Muscle of arm (tissue), 14 donors: ENCODE measurements at places on chromosomes 12 and 14.

- peak; percentile 24 for DNase-seq
Measured at GRCh38 chr12:76863005-76863670, 15.7 kb downstream of the CSRP2 start.

- no peak for DNase-seq
Measured at GRCh38 chr12:53890081-53890480, 48.5 kb upstream of the HOXC13 start.

DNA sequence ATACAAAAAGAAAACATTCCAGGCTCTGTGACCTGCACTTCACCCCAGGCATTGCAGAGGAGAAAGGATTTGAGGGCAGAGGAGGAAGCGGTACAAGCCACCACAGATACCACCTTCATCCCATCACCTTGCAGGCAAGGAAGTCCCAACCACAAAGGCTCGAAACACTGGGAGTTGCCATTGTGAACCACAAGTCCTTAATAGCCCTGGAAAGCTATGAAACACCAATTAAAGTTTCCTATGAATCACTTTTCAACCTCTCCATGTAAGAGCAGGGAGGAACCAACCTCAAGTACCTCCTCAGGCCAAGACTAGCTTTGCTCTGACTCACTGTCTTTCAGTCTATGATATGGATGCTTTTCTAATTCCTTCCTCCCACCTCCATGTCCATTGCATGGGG is 27.0 kb downstream of the MAP3K9 start:
- no peak for DNase-seq

DNA sequence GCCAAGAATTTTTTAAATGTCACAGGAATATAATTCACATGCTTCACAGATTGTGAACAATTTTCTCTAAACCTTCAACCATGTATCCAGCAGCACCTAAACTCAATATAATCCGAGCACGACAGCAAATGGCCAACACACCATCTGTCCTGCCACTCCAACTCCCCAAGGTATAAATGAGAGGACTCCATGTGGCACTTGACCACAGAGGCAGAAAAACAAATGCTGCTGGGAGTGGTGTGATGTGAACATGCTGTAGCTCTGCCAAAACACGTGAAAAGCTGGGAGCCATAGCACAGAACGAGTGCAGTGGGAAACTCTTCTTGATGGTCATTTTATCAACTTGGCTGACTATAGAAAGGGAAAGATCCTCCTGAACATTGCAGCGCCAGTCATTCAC is 70.9 kb downstream of the LLPH start:
- no peak for DNase-seq

DNA sequence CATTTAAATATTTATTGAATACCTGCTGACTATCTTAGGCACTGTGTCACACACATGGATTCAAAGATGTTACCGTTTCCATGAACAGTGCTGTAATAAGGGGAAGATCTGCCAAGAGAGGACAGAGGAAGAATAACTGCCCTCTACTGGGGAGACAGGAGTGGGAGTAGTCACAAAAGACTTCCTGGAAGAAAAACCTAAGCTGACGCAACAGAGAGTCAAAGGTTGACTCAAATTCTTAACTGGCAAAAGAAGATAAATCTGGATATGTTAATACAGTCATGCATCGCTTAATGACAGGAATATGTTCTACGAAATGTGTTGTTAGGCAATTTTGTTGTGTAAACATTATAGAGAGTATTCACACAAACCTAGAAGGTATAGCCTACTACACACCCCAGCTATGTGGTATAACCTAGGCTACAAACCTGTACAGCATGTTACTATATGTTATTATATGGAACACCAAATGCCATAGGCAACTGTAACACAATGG is 51.5 kb downstream of the DCAF5 start:
- DNase-seq = peak; percentile 21

GRCh38 chr14:59354666-59355065 is 110.5 kb downstream of the GPR135 start:
- no peak for DNase-seq

DNA sequence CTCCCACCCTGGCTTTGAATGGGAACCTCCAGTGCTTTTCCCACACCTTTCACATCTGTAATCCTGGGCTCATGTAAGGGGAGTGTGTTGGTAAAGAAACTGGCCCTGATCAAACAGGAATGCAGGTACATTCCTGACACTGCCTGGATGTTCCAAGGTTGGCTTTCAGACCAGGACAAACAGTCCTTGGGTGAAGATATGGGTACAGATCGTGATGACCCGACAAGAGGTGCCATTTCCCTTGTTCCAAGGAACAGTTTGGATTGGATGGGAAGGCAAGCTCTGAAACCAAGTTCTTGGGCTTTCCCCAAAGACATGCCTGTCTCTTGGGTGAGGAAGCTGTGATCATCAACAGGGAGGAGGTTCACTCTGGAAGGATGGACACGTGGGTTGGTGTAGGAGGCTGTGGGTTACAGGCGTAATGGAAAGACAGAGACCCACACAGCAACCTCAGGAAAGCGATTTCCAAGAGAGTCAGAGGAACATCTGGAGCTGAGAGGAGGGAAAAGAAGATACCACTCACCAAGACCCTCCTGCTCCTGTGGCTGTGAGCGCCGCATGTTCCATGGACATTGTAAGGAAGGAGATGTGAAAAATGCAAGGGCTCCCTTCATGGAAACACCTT is 26.4 kb downstream of the VDR start:
- DNase-seq = no peak

GRCh38 chr14:38910092-38910491 is 192.9 kb downstream of the SEC23A start:
- DNase-seq = no peak

- DNase-seq = no peak
Measured at GRCh38 chr12:49296034-49296835, 1.3 kb downstream of the PRPH start.

- DNase-seq = no peak
Measured at GRCh38 chr12:114894076-114894475, 210.1 kb upstream of the TBX3 start.

DNA sequence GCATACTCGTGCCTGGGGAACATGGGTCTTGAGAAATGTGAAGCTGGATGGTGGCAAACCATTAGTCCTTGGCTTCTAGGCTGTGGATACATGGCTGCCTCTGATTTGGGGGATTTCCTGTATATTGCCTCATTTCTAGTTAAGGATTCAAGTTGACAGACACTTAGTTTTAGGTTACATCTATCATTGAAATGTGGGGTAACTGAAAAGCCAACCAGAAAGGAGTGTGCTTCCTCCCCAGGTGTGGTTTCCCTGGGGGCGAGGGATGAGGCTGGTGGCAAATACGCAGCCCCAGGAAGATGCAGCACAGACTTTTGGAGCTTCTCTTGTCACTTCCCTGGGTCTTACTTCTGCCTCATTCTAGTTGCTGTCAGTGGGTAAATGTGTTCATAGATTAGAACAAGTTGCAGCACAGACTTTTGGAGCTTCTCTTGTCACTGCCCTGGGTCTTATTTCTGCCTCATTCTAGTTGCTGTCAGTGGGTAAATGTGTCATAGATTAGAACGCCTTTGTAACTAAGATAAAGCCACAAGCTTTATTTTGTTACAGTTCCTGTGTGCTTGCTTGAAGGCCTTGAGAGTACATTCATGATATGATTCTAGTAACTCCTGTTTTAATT is 85.1 kb downstream of the BORCS5 start:
- DNase-seq = no peak

DNA sequence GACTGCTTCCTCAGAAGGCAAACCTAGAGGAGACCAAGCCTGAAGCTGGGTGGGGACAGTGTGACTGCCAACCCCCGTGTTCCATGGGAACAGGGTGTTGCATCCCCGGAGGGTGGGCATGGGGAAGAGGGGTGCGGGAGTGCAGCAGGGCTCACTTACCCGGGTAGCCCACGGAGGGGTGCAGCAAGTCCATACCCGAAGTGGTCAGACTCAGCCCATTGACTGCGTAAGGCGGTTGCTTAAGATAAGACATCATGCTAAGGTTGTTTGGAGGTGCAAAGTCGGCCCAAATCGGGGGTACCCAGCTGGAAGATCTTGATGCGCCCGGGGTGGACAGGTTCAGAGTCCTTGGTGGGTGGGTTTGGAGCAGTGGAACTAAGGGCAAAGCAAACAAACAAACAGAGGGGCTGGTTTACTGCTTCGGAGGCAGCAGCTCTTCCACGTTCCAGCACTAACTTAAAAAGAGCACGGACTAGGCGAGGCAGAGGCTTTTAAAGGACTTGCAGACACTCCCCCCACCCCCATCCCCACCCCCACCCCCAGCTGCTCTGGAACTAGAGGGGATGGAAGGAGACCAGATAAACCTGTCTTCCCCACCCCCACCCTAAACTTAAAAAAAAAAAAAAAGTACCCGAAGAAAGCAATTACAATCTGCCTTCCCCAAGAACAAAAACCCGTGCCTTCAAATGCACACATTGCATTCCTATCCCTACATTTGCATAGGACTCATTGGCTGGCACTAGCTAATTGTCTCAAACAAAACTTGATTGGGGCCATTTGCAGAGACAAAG is 4.9 kb downstream of the OTX2 start:
- no peak for DNase-seq

- DNase-seq = no peak
Measured at GRCh38 chr12:105835580-105836241, 303.0 kb downstream of the NUAK1 start.

GRCh38 chr12:11687528-11687927 is 38.1 kb downstream of the ETV6 start:
- no peak for DNase-seq

- no peak for DNase-seq
Measured at GRCh38 chr14:66249544-66249943, 236.6 kb upstream of the CCDC196 start.

DNA sequence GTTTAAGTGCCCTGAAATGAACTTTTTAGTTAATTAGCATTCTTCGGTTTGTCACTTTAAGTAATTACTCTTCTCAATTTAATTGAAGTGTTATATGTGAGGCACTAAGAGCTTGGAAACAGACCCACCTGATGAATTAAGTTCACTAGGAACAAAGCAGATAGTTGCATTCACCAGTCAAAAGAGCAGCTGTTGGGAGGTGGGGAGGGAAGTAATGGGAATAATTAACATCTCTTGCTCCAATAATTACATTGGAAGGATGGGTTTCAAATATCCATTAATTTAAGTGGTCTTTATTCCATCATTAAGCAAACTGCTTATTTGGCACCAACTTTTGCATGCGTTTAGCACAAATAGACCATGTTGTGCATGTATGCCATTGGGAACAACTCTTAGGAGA is 667.2 kb downstream of the GALC start:
- no peak for DNase-seq

GRCh38 chr12:106118-106591 is 39.6 kb downstream of the IQSEC3 start:
- no peak for DNase-seq

DNA sequence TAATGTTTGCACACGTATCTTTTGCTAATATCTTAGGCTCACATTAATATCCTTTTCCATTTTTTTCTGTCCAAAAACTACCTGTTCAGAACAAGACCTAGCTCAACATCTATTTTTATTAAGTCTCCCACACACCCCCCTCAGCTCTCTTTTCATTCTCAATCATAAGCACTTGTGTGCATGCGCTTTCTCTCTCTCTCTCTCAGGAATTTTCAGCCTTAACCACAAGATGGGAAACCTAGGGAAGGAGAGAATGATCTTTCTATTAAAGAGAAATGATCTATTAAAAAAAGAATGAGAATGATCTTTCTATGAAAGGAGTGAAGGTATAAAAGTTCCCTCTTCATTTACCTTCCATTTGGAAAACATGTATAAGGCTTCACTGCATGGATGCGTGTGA is 39.7 kb upstream of the AP4S1 start:
- DNase-seq = no peak

DNA sequence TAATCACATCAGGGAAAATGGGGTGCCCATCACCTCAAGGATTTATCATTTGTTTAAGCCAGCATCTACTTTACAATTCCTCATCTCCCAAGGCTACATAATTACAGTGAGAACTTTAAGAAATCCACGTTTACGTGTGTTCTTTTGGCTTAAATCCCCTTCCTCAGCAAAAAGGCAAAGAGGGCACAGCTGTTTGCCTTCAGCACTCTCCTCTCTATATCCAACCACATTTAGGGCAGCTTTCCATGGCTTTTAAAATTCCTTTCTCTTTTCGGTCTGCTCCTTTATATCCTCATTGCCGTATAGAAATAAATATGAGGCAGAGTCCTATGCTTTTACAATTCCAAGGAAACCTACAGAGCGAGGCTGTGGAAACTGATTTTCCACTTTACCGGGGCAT is 175.9 kb downstream of the EMP1 start:
- DNase-seq = no peak

DNA sequence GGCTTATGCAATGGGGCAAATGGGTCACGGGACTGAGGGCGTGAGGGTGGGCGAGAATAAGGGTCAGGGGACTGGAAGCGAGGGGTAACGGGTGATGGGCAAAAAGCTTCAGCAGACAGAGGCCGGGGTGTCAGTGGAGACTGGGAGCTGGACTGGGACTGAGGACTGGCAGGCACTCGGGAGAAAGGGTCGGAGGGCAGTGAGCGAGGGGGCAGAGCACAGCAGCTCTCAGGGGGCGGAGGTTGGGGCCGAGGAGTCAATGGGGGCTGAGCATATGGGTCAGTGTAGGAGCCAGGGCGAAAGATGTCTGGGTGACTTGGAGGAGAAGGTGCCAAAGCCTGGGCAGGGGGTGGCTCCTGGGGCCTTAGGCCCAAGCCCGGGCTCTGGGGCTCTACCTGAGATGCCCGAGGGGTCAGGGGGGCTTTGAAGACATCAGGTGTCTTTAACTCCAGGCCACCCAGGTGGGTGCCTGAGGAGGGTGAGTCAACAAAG is 20.2 kb downstream of the KMT2D start:
- DNase-seq = no peak

- DNase-seq = peak; percentile 64
Measured at GRCh38 chr12:81759190-81760051, at the start of gene PPFIA2. PPFIA2 (minus strand) TSS chr12:81759350.

DNA sequence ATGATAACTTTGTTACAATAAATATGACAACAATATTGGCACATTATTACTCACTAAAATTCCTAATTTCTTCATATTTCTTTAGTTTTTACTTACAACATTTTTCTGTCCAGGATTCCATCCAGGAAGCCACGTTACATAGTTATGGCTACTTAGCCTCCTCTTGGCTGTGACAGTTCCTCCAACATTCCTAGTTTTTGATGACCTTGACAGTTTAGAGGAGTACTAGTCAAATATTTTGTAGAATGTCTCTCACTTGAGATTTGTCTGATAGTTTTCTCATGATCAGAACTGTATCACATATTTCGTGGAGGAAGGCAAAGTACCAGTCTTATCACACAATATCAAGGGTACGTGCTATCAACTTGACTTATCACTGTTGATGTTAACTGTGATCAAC is 29.8 kb upstream of the LIN7A start:
- DNase-seq = no peak

DNA sequence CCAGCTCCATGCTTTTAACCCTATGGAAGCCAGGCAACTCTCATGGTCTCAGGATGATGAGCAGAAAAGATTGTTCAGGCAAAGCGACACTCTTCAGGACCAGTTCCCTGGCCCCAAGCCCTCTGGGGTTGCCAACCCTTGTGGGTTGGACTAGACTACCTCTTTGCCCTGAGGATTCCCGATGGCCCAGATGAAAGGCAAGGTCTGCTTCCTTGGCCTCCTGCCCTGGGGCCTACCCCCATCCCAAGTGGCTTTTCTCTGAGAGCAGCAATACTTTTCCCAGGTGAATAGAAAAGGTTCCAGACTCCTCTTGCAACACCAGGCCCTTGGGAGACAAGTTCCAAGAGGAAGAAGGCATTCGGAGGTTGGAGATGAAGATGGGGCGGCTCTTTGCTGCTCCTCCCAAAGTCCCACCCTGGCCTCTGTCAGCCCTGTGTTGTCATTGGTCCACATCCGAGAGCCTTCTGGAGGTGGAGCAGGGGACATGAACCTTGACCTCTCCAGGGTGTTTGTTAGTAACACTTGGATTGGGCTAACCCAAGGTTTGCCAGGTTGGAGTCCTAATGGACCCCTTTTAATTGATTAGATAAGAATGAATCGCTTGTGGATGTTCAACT is 131.1 kb downstream of the GCH1 start:
- DNase-seq = no peak
